NCI-H1694 (cell line): ENCODE measurements at places on chromosomes 11 and 22.

GRCh38 chr11:110862407-110862806 lies 150.2 kb upstream of the ARHGAP20 start:
- DNase-seq = no peak

GRCh38 chr11:123434911-123435310 lies 4.8 kb downstream of the GRAMD1B start:
- DNase-seq = no peak

DNA sequence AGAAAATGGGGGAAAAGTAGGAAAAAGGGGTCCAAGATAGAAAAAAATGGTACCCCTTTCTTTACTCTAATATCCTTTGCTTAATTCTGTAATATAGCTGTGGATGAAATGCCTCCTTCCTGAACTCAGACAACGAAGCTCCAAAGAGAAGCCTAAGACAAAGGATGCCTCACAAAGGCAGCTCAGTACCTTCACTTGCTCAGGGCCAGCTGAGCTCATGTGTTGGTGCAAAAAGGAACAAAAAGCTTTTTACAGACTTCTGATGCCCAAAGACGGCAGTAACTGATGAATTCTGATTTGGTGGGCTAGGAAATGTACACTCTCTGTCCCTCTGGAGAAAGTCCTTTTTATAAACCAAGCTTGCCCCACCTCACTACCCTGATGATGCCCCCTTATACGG lies 77.5 kb downstream of the DENND5A start:
- DNase-seq = no peak

DNA sequence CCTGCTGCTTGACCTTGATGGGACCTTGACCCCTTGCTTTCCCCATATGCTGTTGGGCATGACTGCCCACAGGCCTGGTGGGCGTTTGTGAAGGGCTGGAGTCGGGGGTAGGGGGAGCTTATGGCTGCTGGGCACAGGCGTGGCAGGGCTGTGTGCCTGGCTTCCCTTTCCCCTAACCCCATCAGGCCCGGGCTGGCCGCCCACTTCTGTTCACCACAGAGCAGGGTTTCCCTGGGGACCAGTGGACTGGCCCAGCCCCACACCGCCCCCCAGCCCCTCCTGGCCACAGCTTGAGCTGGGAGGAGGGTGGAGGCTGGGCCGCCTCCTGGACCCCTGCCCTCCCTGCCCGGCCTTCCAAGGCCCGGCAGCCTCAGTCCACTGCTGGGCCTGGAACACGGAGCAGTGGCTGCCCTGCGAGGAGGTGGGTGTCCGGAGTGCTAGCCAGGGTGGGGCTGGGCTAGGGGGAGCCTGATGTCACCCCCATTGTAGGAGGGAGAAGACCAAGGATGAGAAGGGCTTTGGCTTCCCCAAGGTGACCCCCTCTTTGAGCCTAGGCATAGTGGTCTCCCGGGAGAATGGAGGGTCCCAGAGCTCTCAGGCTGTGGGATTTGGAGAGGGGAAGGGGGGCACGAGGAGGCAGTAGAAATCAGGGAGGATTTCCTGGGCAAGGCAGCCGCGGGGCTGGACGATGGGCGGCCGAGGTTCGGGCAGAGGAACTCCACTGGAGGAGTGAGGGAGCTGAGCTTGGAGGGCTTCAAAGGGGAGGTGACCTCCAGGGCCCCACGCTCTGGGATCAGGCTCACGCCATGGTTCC lies at the start of gene AIFM3:
Gene AIFM3, plus strand, starts transcription at position 373 of the 814 bp plus-strand sequence. CDS start 690 bp downstream, outside the sequence.
- no peak for DNase-seq

- no peak for DNase-seq
Observed at GRCh38 chr11:64918017-64918416, 1.0 kb upstream of the ATG2A start.
